Esophagus squamous epithelium (tissue), 5 donors: ENCODE measurements at places on chromosomes 16 and 17.

- no peak for DNase-seq
These were observed 3.3 kb upstream of the HBZ start for GRCh38 chr16:149024-149660.

- no peak for DNase-seq
These were observed 114.1 kb downstream of the C16orf78 start for GRCh38 chr16:49487746-49488145.

DNA sequence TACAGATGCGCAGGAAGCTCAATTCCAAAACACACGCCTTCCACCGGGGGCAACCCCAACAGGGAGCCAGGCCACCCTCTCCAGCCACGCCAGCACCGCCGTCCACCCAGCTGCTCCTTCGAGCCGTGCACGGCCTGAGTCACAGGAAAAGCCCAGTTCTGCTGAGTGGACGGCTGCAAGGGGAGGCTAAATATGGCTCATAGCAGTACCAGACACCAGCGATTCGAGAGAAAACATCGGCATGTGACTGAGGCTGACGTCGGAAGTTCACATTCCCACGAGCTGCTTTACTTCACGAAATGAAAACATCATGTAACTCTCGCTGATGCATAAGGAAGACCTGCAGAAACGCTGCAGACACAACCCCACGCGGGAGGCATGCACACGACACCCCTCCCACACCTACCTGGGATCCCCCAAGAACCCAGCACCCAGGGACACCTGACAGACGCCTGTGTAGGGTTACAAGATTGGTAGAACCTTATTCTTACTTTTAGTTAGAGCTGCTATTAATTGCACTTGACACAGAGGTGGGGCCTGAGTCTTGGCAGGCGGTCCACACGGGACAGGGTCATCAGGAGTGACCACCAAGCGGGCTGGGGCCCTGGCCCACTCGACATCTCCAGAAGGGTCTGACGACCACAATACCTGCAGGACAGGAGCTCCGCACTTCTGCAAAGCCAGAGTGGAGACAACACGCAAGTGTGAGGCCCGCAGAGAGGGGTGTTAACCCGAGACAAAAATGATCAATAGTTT lies 116.8 kb downstream of the ANKRD11 start:
- DNase-seq, result no peak

GRCh38 chr16:1344499-1344898 lies 7.2 kb downstream of the TSR3 start:
- no peak for DNase-seq

GRCh38 chr16:69223882-69224281 lies 36.9 kb downstream of the SNTB2 start:
- DNase-seq, result no peak

GRCh38 chr16:11202260-11203091 lies 53.5 kb downstream of the SOCS1 start:
- DNase-seq, result no peak

GRCh38 chr16:75244844-75245758 lies 6.3 kb downstream of the BCAR1 start:
- no peak for DNase-seq

GRCh38 chr17:49513044-49513395 lies 17.9 kb downstream of the NGFR start:
- no peak for DNase-seq

GRCh38 chr16:8962393-8963009 lies 1.2 kb downstream of the USP7 start:
- DNase-seq, result peak; percentile 14

- DNase-seq, result no peak
These were observed 2.9 kb upstream of the KCNH6 start for GRCh38 chr17:63519972-63520882.

GRCh38 chr16:11114366-11115164 lies 141.4 kb downstream of the SOCS1 start:
- no peak for DNase-seq
